ENCODE measurements at places on chromosomes 4 and X. TPM values are rescaled to one million over a fixed set of nuclear protein-coding genes. Genes with fewer than 3 reads are reported as not detected.

- DNase-seq, result no peak
These were observed 1.1 kb upstream of the BDH2 start for GRCh38 chr4:103100691-103101090.

DNA sequence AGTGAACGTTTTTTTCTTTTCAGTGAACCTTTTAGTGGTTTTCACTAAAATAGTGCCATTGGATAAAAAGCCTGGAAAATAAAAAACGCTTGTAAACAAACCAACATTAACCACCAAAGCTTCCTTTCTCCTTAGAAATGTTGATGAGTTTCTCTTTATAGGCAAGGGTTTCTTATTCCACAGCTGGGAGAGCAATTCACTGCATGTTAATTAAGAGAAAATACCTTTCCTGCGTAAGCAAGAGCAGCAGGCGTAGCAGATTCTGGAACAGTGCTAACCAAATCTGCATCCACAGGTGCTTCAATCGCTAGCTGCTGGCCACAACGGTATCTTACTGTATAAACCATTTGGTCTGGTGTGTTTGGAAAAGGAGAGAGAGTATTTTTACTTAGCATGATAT, 13.3 kb upstream of the AASDH start:
- DNase-seq, result no peak

The XAGE2 gene
- not detected for total RNA-seq

GRCh38 chrX:40175511-40176350, 78.0 kb upstream of the BCOR start:
- DNase-seq, result peak; percentile 72

The FGF13 gene
- total RNA-seq, result not detected

DNA sequence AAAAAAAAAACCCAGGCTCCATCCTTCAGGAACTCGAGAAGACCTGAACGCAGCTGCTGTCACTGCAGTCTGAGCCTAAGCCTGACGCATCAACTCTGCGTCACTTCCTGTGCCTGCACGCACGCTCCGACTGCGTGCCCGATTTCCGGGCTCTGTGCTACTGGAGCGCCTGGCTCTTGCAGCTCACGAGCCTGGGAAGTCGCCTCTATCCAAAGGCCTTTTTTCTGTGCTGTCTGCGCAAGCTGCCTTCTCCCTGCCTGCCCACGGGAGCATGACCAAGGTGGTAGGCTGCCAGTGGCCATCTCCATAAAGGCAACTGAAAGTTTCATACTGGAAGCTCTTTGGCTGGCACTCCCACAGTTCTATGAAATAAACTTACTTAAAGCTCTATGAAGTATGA, 9.9 kb upstream of the GASK1B start:
- no peak for DNase-seq

DNA sequence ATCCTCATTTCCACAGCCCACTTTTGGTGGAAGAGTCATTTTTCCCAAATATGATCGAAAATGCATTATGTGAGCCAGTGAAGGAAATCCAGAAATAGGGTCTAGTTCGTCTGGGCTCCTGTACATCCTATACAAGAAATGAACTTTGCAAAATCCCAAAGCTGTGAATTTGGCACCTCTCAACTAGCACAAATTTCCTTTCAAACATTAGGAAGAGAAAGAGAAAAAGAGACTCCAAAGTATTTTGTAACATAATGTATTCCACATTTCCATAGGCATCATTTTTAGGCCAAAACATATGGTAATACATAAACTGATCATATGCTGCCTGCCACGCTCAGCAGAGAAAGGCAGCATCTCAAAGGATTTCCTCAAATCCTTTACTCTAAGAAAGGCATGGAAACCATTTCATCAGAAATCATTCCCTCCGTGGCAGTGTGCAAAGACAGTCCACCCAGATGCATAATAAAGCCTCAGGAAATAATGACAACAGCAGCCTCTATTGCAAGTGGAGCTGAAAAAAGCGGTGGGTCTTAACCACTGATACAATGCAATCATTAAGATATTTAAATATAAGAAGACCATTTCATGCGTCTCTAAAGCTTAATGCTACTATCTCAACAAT, 56.8 kb downstream of the ANOS1 start:
- no peak for DNase-seq

DNA sequence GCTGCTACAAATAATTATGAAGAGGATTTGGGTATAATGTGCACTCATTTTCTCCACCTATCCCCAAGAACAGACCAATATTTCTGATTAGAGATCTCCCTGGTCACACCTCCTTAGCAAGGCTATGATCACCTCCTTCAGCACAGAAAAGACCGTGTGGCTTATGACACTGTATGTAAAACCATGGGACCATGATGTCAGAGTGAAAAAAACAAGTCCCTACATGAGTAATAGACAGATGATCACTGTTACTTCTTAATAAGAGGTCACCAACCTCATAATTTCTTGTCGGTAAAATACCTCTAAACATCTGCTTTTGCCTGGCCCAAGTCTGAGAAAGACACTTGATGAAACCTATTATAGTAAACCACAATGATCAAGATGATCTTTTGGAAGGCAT, 330.6 kb upstream of the F9 start:
- DNase-seq, result no peak

DNA sequence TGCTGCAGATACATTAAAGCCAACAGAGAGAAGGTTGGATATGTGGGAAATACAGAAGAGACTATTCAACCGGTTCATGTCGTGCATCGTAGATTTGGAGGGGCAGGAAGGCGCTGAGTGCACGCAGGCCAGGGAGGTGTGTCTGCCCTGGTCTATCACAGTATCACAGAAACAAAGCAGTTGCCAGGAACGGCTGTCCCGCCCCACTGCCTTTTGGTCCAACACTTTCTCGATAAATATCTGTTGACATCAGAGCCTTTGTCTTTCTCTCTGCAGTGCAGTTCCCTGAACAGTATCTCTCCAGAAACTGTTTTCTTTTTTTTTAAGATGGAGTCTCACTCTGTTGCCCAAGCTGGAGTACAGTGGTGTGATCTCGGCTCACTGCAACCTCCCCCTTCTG, 151.1 kb upstream of the BCOR start:
- no peak for DNase-seq

The BEX4 gene
- 9.8 TPM for total RNA-seq

DNA sequence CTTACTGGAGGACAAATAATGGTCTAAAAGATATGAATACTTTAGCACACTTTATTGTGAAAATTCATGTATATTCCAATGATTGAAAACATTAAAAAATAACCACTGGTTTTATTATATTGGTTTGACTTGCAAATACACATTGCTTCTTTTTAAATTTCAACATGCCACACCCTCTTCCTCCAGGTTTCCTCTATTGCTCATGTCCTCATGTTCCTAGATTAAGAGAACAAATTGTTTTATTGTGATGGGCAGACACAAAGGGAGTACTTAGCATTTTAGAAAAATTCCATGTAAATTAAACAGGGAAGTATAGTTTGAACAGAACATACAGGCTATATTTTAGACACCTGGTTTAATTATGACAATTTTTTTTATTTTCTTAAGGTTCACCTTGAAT, 230.6 kb upstream of the GPRIN3 start:
- DNase-seq, result no peak

DNA sequence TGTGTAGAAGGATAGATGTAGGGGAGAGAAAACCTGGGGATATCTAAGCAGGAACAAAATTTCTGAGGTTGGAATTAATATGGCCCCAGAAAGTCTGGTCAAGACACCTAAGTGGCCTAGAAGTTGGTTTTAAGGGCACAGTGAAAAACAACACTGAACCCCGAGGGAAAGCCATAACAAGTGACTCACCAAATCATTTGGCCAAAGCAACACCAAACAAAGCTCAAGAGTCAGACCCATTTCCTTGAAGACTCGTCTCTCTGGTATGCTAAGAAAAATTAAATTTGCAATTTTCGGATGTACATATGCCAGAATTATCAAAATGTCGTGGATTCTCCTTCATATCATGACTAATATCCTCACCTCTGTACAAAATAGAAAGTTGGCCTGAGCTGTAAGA, 162.9 kb downstream of the SMIM20 start:
- no peak for DNase-seq

DNA sequence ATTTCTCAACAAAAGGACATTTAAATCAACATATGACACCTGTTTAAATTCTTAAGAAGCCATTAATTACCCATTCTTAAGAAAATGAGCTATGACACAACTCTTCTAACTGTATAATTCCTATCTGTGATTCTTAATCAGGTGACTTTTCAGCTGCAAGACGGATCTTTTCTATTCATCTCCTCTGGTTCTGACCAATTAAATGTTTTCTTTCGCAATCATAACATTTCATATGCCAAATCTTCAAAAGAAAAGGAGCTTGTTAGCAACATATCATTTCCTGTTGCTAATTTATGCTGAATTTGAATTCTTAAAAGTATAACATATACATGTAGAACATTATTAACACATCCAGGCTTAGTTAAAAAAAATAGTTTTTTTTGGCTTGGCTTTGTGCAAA, 62.5 kb downstream of the SEL1L3 start:
- DNase-seq, result no peak

The NOX1 gene
- not detected for total RNA-seq

GRCh38 chr4:185219551-185220344, 10.3 kb downstream of the SNX25 start:
- no peak for DNase-seq
